ENCODE measurements at places on chromosomes 12 and 14.
A peak's percentile ranks its signal among the peaks of the same experiment; 100 is the strongest.

DNA sequence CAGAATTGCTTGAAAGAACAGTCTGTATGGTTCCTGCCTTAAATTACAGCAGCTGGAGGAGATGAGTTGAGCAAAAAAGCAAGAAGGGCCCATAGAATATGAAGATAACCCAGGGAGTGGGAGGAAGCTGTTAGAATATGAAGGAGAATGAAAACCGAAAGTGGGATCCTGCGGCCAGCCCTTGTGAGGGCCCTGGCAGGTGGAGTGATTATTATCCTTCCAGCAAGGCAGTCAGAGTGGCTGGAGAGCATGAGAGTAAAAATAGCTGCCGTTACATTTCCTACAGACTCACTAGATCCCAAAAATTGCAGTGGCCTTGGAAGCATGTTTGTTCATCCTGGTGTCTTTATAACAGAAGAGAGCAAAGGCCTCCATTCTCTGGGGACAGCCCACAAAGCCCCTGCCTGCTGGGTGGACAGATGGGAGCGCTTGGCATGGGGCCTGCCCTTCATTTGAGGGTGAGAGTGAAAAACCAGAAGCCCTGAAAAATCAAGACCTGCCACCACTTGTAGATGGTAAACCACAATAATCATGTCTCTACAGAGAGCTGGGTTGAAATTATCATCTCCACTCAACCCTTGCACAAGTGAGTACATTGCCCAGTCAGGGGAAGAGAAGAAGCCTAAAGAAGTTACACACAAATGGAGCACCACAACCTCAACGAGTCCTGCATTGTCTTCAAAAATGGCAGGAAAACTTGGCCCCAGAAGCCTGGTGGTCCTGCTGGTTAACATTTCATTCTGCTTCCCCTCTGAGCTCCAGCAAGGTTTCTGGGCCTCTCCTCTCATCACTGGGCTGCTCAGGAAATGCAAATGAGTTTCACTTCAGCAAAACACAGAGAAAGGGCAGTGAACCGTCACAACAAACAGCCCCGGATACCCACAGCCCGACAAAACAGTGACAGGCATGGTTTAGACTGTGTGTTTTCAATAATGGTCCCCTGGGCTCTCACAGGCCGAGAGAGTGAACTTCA lies 20.5 kb downstream of the ZDHHC22 start:
- DNase-seq = no peak

DNA sequence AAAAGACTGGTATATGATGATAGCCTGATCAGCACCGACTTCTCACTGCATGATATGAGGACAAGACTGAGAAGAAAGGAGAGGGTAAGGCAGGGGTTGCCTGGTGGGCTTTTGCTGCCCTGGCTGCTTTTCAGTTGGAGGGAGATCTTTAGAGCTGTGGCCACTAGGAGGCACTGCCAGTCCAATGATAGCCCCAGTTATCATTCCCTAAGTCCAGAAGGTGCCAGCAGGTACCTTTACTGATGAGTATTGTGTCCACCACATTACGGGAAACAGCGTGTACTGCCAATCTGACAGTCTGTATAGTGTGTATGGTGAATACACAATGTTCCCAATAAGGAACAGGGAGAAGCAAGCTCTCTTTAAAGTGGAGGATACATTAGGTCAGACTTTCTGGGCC lies 55.8 kb upstream of the CCDC175 start:
- peak; percentile 60 for DNase-seq

DNA sequence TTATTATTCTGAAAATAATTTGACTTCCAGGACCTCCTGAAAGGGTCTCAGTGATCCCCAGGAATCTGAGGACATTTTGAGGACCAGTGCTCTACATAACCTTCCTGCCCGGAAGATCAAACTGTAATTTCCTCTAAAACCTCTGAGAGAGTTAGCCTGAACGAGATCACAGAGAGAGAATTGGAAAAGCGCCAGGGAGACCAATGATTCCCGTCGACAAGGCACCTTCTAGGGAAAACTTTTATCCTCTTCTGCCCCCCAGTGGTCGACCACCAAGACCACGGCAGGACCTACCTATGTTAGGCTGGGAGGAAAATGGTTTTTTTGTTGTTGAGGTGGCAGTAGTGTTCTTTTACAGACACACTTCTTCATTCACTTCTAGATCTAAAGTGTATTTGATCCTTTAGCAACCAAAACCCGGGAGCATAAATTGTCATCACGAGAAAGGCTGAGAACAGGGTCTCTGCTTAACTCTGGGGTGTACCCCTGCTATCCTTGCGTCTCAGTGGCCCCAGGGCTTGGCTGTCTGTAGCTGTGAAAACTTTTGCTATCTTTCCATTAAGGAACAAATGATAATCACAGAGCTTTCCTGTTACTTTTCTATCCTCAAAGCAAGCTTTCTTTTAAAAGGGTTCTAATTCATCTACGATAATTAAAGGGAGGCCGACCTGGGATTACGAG lies 62.9 kb upstream of the NID2 start:
- peak; percentile 97 for DNase-seq

GRCh38 chr12:12721176-12721751 lies 4.1 kb downstream of the CDKN1B start:
- DNase-seq = no peak

GRCh38 chr12:65536876-65537681 lies 258.6 kb downstream of the MSRB3 start:
- no peak for DNase-seq

- DNase-seq = no peak
These were observed 206.0 kb upstream of the MYL2 start for GRCh38 chr12:111126331-111126730.

GRCh38 chr12:802242-803120 lies 50.1 kb downstream of the WNK1 start:
- DNase-seq = no peak

- no peak for DNase-seq
These were observed 223.1 kb upstream of the FOXN3 start for GRCh38 chr14:89640141-89640540.

DNA sequence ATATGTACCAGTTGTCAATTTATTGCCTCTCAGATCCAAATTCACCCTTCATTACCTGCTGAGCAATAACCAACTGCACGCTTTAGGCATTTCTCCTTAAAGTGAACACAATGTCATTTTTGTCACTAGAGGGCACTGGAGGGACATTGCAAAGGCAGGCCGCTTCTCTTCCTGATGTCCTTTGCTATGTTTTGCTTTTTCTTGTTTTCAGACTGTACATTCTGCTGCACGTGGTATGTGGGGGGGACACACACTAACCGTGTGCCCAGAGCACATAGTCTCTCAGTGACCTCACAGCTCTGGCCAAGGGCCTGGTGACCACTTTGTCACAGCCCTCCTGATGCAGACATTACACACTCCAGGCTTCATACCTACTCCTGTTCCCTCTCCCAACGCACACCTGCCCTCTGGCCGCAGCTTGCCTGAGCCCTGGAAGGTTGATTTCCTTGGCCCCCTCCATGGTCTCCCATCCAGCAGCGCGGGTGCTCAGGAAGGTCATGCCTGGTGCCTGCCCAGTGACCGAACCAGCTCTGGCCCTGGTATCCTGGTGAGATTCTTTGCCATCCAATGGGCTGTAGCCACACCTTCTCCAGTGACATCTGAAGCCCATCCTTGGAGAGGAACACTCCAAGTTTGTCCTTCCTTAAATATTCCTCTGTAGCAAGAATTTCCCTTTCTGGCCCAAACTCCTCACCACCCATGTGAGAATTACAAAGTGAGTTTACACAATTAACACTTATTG lies 39.9 kb downstream of the MYO1H start:
- DNase-seq = peak; percentile 44

- DNase-seq = no peak
These were observed 748.8 kb downstream of the C12orf50 start for GRCh38 chr12:87280356-87280755.

GRCh38 chr12:95803817-95804216 lies 13.3 kb upstream of the NTN4 start:
- no peak for DNase-seq

GRCh38 chr12:5480218-5480937 lies 48.5 kb downstream of the NTF3 start:
- peak; percentile 66 for DNase-seq

DNA sequence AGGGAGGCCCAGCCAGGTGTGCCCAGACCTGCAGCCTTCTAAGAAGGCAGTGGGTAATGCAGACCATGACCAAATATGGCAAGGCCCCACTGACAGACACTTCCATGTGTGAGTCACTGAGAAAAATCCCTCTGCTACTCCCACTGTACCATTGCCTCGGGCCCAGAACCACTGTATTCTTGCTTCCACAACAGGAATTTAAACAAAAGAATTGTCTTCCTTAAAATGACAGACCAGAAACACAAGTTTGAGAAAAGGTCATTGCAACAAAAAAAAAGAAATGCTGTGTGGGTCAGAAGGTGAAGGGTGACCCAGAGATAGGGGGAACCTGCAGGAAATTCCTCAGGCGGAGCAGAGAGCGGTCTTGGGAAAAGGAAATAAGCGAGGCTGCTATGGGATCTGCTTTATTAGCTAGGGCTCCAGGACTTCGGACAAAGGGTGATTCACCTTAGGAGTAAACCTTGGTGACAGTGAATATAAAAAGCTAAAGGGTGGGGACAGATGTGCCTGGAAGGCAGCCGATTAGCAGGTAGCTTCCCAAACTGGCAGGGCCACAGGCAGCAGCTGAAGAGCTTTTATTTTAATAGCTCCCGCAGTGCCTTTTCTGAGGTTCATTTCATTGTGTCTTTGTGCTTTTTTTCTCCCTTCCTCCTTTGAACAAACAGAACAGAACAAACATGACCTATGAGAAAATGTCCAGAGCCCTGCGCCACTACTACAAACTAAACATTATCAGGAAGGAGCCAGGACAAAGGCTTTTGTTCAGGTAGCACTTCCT lies 185.3 kb upstream of the BCL2L14 start:
- no peak for DNase-seq

Data from COR-L47 (cell line).